ENCODE measurements at places on chromosomes 3 and 15. TPM values are rescaled to one million over a fixed set of nuclear protein-coding genes. Genes with fewer than 3 reads are reported as not detected.

The ANAPC13 gene
- 63.8 TPM for polyA plus RNA-seq

- H3K4me1 ChIP-seq, result peaks cover 58% of the 10 kb centered on the region
- H3K27me3 ChIP-seq, result peaks cover 54% of the 10 kb centered on the region
- no peak overlapping the region for H3K4me3 ChIP-seq
- H3K36me3 ChIP-seq, result no peaks in the 10 kb centered on the region
These were observed 11.8 kb downstream of the CD276 start for GRCh38 chr15:73695773-73696640.

- peaks cover 49% of the 10 kb centered on the region for H3K36me3 ChIP-seq
- no peaks in the 10 kb centered on the region for H3K27me3 ChIP-seq
- no peak overlapping the region for H3K4me3 ChIP-seq
- peaks cover 13% of the 10 kb centered on the region for H3K4me1 ChIP-seq
- no peak for DNase-seq
These were observed 34.1 kb upstream of the HACD2 start for GRCh38 chr3:123618768-123619484.

The SLC9C1 gene
- 0.05 TPM for polyA plus RNA-seq

GRCh38 chr3:137297770-137298169 is 340.0 kb downstream of the IL20RB start:
- no peak overlapping the region for H3K4me3 ChIP-seq
- no peaks in the 10 kb centered on the region for H3K27me3 ChIP-seq
- no peaks in the 10 kb centered on the region for H3K4me1 ChIP-seq

The CLRN1 gene
- not detected for polyA plus RNA-seq

- no peak overlapping the region for H3K27ac ChIP-seq
- no peaks in the 10 kb centered on the region for H3K36me3 ChIP-seq
- no peaks in the 10 kb centered on the region for H3K27me3 ChIP-seq
- peaks cover 58% of the 10 kb centered on the region for H3K4me1 ChIP-seq
These were observed 232.0 kb downstream of the FOXP1 start for GRCh38 chr3:71351403-71352149.

- peaks cover 15% of the 10 kb centered on the region for H3K4me1 ChIP-seq
- no peak for DNase-seq
- H3K36me3 ChIP-seq, result no peaks in the 10 kb centered on the region
- peak overlapping the region; percentile 82 for H3K4me3 ChIP-seq
These were observed 895 bp downstream of the HYKK start for GRCh38 chr15:78508272-78508671.

The GOLGA6L26 gene
- not detected for polyA plus RNA-seq

DNA sequence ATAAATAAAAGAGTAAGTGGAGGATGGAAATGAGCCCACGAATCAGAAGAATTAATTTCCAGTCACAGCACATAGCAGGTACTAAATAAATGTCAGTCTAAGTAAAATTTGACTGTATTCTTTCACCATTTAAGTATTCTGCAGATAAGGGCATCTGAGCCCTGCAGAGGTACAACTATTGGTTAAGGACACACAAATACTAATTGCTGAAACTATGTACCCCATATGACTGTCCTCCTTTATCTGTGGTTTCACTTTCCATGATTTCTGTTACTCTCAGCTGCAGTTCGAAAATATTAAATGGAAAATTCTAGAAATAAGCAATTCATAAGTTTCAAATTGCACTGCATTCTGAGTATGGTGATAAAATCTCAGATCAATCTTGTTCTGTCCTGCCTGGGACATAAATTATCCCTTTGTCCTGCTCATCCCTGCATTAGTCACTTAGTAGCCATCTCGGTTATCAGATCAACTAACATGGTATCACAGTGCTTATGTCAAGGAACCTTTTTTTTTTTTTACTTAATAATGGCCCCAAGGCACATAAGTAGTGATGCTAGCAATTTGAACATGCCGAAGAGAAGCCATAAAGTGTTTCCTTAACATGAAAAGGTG is 95.1 kb downstream of the LSAMP start:
- no peak overlapping the region for H3K4me3 ChIP-seq
- no peaks in the 10 kb centered on the region for H3K27me3 ChIP-seq
- H3K4me1 ChIP-seq, result no peaks in the 10 kb centered on the region
- H3K36me3 ChIP-seq, result no peaks in the 10 kb centered on the region
- no peak for DNase-seq

The ZBTB20 gene
- polyA plus RNA-seq, result 0.72 TPM

GRCh38 chr3:19394946-19395345 is 246.6 kb downstream of the KCNH8 start:
- H3K27me3 ChIP-seq, result no peaks in the 10 kb centered on the region
- DNase-seq, result no peak
- no peak overlapping the region for H3K4me3 ChIP-seq
- H3K27ac ChIP-seq, result no peak overlapping the region

- no peaks in the 10 kb centered on the region for H3K27me3 ChIP-seq
- H3K4me3 ChIP-seq, result no peak overlapping the region
- peaks cover 38% of the 10 kb centered on the region for H3K4me1 ChIP-seq
- DNase-seq, result no peak
- H3K27ac ChIP-seq, result no peak overlapping the region
- no peaks in the 10 kb centered on the region for H3K36me3 ChIP-seq
These were observed 48.0 kb upstream of the TSPAN3 start for GRCh38 chr15:77118882-77119321.

DNA sequence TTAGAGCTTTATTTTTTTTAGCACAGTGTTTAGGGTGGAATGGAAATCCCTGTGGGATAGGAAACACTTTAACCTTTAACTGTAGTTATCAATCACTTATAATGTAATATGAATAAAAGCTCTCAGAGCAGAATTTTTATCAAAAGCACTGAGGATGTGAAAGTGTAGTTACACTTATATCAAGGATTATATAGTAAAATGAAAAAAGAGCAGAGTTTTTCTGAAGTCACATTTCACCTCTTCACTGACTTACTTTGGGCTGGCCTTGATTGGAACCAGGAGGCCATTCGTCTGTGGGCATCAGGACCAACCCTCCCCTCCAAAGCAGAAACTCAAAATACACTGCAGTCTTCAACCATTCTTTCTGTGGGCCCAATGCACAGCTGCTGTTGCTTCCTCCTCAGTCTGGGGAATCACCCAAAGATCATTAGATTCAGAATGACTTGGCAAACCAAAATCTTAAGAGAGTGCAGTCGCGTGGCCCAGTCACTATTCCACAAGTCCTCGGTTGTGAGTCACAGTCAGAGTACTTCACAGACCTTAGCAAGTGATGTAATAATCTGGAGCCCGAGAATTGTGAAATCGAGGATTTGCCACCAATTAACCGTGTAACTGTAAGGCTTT is 132.6 kb upstream of the COL8A1 start:
- H3K36me3 ChIP-seq, result no peaks in the 10 kb centered on the region
- no peak overlapping the region for H3K27ac ChIP-seq
- H3K27me3 ChIP-seq, result no peaks in the 10 kb centered on the region
- H3K4me1 ChIP-seq, result peaks cover 2% of the 10 kb centered on the region
- no peak for DNase-seq
- no peak overlapping the region for H3K4me3 ChIP-seq

The SLC22A14 gene
- polyA plus RNA-seq, result not detected

DNA sequence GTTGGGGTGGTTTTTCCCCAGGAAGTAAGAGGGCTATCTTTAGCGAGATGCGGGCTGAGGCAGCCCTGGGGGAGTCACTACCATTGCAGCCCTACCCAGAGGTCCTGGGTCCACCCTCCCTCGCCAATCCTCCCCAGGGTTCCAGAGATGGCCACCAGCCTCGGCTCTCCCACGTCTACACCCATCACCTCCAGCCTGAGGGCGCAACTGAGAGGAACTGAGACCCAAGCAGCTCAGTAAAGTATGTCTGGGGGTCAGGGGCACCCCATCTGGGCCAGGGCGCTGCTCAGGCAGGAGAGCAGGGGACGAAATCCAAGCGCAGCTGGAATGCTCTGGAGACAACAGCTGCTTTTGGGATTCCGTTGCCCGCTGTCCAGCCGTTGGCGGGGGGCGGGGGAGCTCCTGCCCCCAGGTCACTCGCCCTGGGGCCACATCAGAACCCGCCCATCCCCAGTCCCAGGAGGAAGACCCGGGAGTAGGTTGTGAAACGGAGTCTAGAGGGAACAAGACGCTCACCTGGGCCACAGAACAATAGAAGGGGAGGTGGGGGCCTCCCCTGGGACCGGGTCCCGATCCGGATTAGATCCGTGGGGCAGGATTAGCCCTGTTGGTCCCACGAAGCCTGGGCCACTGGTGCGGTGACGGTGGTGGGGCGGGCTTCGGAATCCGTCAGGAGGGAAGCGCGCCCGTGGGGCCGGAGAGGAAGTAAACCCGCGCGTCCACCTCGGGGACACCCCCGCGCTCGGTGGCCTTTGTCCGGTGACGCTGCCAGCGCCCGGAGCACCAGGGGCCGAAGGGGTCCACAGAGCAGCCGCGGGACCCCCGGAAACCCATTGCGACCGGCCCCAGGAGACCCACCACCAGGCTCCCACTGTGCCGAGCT is 1.4 kb upstream of the NDUFAF3 start:
- peak; percentile 95 for DNase-seq
- no peaks in the 10 kb centered on the region for H3K27me3 ChIP-seq
- peaks cover 32% of the 10 kb centered on the region for H3K36me3 ChIP-seq
- peak overlapping the region; percentile 100 for H3K27ac ChIP-seq
- H3K4me1 ChIP-seq, result peaks cover 58% of the 10 kb centered on the region

DNA sequence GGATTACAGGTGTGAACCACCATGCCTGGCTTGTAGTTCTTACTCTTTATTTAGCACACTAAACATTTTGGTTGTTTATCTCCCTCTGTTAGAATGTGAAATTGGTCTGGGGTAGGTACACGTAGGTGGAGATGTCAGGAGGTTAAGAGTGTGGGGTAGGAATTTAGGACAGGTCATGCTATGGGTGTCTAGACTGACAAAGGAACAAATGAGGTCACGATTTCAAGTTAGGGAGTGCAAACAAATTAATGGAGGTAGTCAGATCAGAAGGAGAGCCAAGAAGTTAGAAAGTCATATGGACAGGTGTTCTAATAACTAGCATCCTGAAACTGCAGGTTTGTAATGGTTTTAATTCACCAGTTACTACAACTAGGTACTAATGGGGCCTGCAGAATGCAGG is 19.8 kb downstream of the CDV3 start:
- H3K27me3 ChIP-seq, result no peaks in the 10 kb centered on the region
- no peaks in the 10 kb centered on the region for H3K4me1 ChIP-seq
- no peak for DNase-seq

GRCh38 chr3:191217301-191217700 is 18.3 kb downstream of the OSTN start:
- H3K4me3 ChIP-seq, result no peak overlapping the region
- no peaks in the 10 kb centered on the region for H3K36me3 ChIP-seq
- H3K27ac ChIP-seq, result no peak overlapping the region

GRCh38 chr3:117688583-117688982 is 979.0 kb downstream of the TUSC7 start:
- no peaks in the 10 kb centered on the region for H3K36me3 ChIP-seq
- no peaks in the 10 kb centered on the region for H3K4me1 ChIP-seq
- DNase-seq, result no peak

- no peaks in the 10 kb centered on the region for H3K27me3 ChIP-seq
- no peak overlapping the region for H3K27ac ChIP-seq
These were observed 54.8 kb downstream of the MSL2 start for GRCh38 chr3:136141291-136141785.

The GABRB3 gene
- 0.14 TPM for polyA plus RNA-seq

The SPATA12 gene
- 0.15 TPM for polyA plus RNA-seq

DNA sequence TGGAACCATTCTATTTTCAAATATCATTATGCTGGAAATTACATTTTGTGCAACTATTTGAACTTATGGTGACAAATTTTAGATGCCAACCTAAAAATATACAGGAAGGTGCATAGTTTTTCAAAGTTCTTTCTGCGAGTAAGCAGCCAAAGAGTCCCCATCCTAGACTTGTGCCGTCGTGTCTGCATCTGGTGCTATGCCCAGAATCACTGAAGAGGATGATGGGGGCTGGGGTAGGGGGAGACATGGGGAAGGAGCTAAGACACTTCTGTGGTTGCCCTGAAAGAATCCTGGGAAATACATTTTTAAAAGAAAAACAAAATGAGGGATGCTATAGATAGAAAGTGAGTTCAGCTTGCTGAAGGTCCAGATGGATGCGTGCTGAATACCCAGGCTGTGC is 21.2 kb upstream of the FAM81A start:
- H3K27ac ChIP-seq, result no peak overlapping the region
- H3K4me1 ChIP-seq, result peaks cover 35% of the 10 kb centered on the region
- no peaks in the 10 kb centered on the region for H3K27me3 ChIP-seq
- DNase-seq, result no peak
- no peaks in the 10 kb centered on the region for H3K36me3 ChIP-seq

DNA sequence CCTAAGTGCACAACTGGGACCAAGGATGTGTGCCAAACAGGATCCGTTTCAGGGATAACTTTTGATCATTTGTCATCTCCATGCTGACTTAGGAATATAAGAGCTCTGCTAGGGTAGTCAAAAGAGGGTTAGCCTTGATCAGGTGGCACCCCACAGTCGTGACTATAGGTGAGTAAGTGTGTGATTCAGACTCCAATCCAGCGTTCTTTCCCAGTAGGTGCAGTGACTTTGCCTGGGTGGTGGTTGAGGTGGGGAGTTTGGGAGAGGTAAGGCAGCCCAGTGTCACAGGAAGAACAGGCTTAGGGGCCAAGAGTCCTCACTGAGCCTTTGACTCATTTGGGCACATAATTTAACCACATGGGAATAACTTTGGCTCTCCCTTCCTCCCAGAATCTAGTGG is 51.0 kb downstream of the CHDH start:
- no peaks in the 10 kb centered on the region for H3K4me1 ChIP-seq
- H3K27ac ChIP-seq, result no peak overlapping the region
- no peaks in the 10 kb centered on the region for H3K27me3 ChIP-seq

DNA sequence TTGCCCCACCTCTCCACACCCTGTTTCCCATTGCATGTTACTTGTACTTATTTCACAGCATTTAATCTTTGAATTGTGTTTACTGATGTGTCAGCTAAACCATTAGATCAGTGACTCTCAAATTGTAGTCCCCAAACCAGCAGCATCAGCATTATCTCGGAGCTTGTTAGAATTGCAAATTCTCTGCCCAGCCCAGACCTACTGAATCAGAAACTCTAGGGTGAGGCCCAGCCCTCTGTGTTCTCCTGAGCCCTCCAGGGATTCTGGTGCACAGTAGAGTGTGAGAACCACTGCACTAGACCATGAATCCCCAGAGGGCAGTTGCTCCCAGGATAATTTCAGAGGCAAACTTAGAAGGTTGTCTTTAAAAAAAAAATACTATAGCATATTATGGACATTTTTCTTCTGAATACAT is 13.0 kb downstream of the PLD1 start:
- H3K27me3 ChIP-seq, result no peaks in the 10 kb centered on the region
- no peak overlapping the region for H3K27ac ChIP-seq
- no peak for DNase-seq
- no peaks in the 10 kb centered on the region for H3K4me1 ChIP-seq

DNA sequence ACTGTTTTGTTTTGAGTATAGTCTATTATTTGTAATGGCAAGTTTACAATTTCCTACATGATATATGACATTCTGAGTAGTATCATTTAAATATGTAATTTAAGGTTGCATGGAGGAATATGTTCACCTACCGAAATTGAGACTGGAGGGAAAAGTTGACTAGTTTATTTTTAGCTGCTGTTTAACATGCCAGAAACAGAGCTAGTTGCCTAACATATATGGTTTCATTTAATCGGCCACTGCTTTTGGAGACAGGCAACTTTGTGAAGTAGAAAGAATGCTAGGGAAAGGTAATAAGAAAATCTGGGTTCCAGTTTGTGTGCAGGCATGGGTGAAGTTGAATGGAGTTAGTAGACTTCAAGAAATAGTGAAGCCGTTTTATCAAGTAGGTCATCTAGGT is 342.1 kb upstream of the CBLB start:
- no peaks in the 10 kb centered on the region for H3K27me3 ChIP-seq
- H3K36me3 ChIP-seq, result no peaks in the 10 kb centered on the region
- no peak overlapping the region for H3K27ac ChIP-seq
- DNase-seq, result no peak
- H3K4me3 ChIP-seq, result no peak overlapping the region
- H3K4me1 ChIP-seq, result no peaks in the 10 kb centered on the region

The DUOXA2 gene
- polyA plus RNA-seq, result 0.06 TPM
